ENCODE measurements at places on chromosomes 2 and 18. TPM values are rescaled to one million over a fixed set of nuclear protein-coding genes. Genes with fewer than 3 reads are reported as not detected.

ALS2 gene
- 36.4 TPM for total RNA-seq

SDC1 gene
- total RNA-seq = 0.98 TPM

GLI2 gene
- 14.4 TPM for total RNA-seq

SKOR2 gene
- total RNA-seq = not detected

NEB gene
- 2.2 TPM for total RNA-seq

EDAR gene
- total RNA-seq = 0.22 TPM

DCDC2C gene
- 4.6 TPM for total RNA-seq

RNF149 gene
- total RNA-seq = 80.7 TPM

DLX1 gene
- total RNA-seq = 0.94 TPM

ANKRD30B gene
- 17.2 TPM for total RNA-seq

MCEE gene
- total RNA-seq = 25.1 TPM

FZD7 gene
- 13.0 TPM for total RNA-seq

SIX2 gene
- 3.6 TPM for total RNA-seq

UGT1A8 gene
- total RNA-seq = not detected

BOLL gene
- total RNA-seq = not detected

DUSP19 gene
- total RNA-seq = 3.0 TPM

RPRM gene
- 0.22 TPM for total RNA-seq

RAB1A gene
- 100 TPM for total RNA-seq

MAP3K2 gene
- total RNA-seq = 62.0 TPM

TNS1 gene
- total RNA-seq = 703 TPM

SF3B1 gene
- total RNA-seq = 330 TPM

MLPH gene
- 25.5 TPM for total RNA-seq

DSEL gene
- total RNA-seq = 9.9 TPM

DPP4 gene
- 11.8 TPM for total RNA-seq

GPR35 gene
- 3.2 TPM for total RNA-seq

CHST9 gene
- total RNA-seq = 2.4 TPM

TMEM247 gene
- not detected for total RNA-seq

DSG3 gene
- not detected for total RNA-seq

INO80C gene
- total RNA-seq = 27.5 TPM

PASK gene
- total RNA-seq = 7.0 TPM

IL1RN gene
- total RNA-seq = 15.0 TPM

WNT10A gene
- total RNA-seq = 0.94 TPM

STK39 gene
- 19.0 TPM for total RNA-seq

GBX2 gene
- total RNA-seq = not detected

ZSCAN30 gene
- total RNA-seq = 28.4 TPM

CMPK2 gene
- 4.1 TPM for total RNA-seq

AMMECR1L gene
- total RNA-seq = 15.9 TPM

TDRD15 gene
- total RNA-seq = 0.13 TPM

ZBTB7C gene
- total RNA-seq = 44.2 TPM

PJVK gene
- total RNA-seq = 7.2 TPM

KCNG2 gene
- total RNA-seq = 0.22 TPM

PPP4R3B gene
- 64.6 TPM for total RNA-seq

C18orf63 gene
- not detected for total RNA-seq

TUBA3E gene
- total RNA-seq = not detected

HOXD12 gene
- not detected for total RNA-seq

PID1 gene
- total RNA-seq = 24.3 TPM

HOXD8 gene
- total RNA-seq = 11.9 TPM

CIB4 gene
- not detected for total RNA-seq

RAPGEF4 gene
- total RNA-seq = 9.3 TPM

SP5 gene
- 2.4 TPM for total RNA-seq

ASB18 gene
- not detected for total RNA-seq

DSC2 gene
- total RNA-seq = 7.4 TPM

TRAPPC12 gene
- total RNA-seq = 139 TPM

RFX8 gene
- total RNA-seq = 6.5 TPM

OR6B3 gene
- 8.3 TPM for total RNA-seq

CDH2 gene
- 11.1 TPM for total RNA-seq

PREPL gene
- total RNA-seq = 66.9 TPM

MREG gene
- 5.9 TPM for total RNA-seq

ORC4 gene
- total RNA-seq = 57.3 TPM
